Urinary bladder (tissue), 4 donors: ENCODE measurements at places on chromosomes 6 and 20.

- DNase-seq, result no peak
Observed at GRCh38 chr20:25360631-25361286, 29.9 kb downstream of the ABHD12 start.

- no peak for DNase-seq
Observed at GRCh38 chr6:108957221-108957620, 109.0 kb downstream of the ARMC2 start.

GRCh38 chr6:15755526-15755925 is 92.7 kb upstream of the DTNBP1 start:
- no peak for DNase-seq

DNA sequence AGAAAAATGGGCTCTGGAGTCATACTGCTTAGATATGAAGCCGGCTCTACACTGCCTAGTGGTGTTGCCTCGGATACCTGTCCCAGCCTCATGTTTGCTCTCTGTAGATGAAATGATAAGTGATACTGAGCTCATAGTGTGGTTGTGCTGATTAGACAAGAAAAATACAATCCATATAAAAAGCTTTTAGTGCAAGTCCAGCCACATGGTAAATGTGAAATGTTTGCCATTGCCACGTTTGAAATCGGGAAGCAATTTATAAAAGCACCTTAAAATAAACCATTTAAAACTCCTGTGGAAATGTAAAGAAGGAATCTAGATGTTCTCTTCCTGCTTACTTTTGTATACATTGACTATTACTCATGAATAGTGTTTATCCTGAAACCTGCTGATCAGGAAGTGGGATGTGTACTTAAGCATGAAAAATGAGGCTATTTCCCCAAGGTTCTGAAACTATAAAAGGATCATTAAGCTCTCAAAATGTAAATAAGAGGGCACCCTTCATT is 13.1 kb upstream of the PBOV1 start:
- peak; percentile 62 for DNase-seq

DNA sequence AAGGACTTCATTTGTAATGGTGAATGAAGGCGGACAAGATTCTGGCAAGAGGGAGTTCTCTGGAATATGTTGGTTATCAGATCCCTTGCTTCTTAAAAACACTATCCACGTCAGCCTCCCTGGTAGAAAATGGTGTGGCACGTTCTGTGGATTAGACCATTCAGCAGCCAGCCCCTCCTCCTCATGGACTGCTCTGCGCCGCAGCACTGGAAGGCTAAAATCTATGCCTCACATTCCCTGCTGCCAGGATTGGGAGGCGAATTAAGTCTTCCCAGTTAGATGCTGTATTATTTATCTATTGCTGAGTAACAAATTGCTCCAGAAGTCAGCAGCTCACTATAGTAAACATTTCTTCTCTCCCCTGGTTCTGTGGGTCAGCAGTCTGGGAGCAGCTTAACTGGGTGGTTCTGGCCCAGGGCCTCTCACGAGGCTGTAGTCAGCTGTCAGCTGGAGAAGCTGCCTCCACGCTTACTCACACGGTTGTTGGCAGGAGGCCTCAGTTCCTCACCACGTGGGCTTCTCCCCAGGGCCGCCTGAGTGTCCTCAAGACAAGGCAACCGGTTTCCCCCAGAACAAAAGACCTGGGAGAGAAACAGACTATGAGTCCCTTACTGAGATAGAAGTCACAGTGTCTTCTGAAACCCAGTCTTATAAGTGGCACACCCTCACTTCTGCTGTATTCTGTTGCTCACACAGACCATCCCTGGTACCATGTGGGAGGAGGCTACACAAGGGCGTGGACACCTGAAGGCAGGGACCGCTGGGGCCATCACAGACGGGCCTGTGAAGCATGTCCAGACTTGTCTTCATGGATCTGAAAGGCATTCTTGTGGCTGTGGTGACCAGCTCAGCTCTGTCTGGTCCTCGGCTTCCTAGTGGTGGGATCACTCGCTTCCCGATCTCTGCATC is 101.0 kb downstream of the NRN1 start:
- no peak for DNase-seq

DNA sequence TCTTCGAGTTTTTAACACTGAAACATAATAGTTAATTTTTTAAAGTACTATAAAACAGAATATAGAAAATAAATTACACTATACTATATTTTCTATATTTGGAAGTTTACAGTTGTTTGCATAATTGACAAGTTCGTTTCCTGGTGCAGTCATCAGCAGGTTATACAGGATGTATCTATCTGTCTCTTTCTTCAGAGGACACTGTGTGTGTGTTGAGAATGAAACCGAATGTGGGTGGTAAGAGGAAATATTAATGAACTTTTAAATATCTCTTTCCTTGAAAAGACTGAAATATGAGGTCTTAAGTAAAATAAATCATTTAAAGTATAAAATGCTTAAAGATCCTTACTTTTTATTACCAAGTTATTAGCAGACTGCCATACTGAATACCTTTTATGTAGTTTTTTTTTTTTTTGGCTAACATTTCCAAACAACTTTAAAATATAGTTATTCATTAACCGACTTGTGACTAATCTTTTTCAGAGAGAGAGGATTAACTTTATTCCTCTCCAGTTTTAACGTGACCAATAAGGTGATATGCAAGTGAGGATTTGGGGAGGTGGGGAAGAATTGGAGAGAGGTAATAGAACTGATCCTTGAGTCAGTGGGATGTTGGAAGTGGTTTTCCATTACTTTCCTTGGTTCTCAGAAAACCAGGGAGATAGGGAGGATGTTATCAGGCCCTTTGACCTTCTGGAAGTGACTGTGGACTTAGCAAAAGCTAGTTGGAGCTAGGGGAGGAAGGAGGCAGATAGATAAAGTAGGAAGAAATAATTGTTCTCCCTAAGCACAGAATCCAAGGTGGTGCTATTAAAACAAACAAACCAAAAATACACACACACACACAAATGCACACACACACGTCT is 380.0 kb upstream of the FLRT3 start:
- DNase-seq, result no peak

DNA sequence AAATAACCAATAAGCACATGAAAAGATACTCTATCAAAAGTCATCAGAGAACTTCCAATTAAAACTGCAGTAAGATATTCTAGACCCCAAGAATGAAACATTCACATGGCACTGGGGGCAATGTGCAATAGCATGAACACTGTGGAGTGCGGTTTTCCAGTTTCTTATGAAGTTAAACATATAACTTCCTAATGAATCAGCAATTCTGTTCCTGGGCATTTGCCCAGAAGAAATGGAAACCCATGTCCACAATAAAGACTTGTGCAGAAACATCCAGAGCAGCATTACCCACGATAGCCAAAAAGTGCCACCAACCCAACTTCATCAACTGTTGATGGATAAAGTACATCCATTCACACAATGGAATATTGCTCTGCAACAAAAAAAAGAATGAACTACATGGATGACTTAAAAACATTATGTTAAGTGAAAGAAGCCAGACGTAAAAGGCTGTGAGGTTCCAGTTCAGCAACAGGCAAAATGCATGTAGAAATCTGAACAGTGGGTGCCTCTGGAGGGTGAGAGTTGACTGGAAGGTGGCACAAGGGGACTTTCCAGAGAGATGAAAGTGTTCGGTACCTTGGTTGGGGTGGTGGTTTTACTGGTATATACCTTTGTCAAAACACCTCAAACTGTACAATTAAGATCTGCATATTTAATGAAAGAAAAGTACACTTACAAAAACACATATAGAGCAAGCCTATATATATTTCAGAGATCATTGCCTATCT is 207.2 kb upstream of the ECI2 start:
- DNase-seq, result no peak

GRCh38 chr6:110178626-110179405 is 654 bp downstream of the WASF1 start:
- no peak for DNase-seq

DNA sequence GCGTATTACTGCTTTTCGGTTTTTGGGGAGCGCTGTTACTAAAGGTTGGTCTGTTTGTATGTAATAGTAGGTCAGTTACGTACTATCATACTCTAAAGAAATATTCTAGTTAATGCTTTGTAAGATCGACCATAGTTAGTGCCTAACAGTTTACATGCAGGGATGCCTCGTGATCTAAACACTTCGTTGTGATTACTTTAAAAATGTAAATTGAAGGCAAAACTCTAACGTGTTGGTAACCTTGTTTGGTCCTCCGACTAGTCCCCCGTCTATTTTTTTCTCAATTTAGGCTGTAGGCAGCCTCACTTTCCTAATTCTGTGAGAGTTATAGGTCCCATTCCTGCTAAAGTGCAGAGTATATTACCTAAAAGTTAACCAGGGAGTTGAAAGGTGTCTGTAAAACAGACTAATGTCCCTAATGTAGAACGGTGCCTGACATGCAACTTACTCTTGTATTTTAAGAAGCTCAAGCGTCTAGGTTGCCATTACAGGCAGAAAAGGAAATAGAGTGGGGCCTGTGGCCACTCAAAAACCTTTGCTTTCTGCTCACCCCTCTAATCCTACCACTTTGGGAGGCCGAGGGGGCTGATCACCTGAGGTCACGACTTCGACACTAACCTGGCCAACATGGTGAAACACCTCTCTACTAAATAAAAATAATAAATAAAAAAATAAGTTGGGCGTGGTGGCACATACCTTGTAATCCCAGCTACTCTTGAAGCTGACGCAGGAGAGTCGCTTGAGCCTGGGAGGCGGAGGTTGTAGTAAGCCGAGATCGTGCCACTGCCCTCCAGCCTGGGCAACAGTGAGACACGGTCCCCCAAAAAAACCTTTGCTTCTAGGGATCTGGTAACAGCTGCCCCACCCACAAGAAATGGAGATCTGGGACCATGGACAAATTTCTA is 37.8 kb downstream of the HFE start:
- DNase-seq, result no peak

GRCh38 chr6:132414761-132415160 is 13.5 kb upstream of the MOXD1 start:
- DNase-seq, result no peak

- DNase-seq, result peak; percentile 71
Observed at GRCh38 chr20:17936761-17937732, 31.5 kb downstream of the SNX5 start.

- DNase-seq, result no peak
Observed at GRCh38 chr6:3929281-3929798, 80.2 kb downstream of the FAM50B start.

DNA sequence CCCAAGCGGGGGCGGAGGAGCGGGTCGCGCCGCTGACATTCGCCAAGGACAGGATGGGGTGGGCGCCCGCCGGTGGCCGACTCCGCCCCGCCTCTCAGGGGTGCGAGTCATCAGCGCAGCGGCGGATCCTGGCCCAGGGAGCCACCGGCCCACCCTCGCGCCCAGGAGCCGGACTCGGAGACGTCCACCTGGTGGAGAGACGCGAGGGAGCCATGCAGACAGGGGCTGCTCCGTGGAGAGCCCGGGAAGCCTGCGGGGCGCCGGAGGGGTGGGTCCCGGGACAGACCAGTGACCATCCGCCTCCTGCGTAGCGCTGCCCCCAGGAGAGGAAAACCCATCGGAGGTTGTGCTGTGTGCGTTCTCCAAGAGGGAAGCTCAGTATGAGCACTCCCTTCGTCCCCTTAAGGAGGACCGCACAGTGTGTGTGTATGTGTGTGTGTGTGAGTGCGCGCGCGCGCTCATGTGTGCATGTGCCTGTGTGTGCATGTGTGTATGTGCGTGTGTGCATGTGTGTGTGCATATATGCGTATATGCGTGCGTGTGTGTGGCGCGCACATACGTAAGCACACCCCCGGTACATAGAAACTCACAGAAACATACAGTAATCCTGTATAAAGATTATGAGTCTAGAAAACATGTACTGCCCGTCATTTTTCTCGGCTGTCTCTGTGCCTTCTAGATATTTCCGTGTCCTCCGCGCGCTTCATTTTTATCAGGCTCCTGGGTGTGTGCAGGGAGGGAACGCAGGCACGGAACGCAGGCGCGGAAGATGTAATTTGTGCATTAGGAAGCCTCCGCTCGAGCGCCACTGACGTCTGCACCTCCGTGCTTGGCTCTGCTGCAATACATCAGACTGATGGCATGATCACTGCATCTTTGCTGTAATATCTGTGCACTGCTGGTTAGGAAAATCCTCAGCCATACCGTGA is 158.9 kb downstream of the TBXT start:
- no peak for DNase-seq

- no peak for DNase-seq
Observed at GRCh38 chr6:138555421-138555988, 56.2 kb upstream of the NHSL1 start.

GRCh38 chr20:24746351-24746685 is 202.8 kb upstream of the CST7 start:
- DNase-seq, result peak; percentile 18

DNA sequence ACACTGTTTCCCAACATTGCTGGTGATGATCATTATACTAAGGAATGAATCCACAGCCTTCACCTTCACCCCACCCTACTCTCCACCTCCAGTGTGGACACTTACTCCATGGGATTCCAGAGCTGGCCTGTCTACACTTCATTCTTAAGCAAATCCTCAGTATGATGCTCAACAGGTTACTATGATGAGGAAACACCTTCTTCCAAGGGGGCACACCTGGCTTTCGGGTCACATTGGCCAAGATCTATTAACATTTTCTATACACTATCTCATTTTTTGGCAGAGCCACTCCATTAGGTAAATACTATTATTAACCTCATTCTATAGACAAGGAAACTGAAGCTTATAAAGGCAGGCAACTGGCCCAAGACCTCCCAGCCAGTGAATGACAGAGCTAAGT is 8.0 kb upstream of the EPPIN start:
- DNase-seq, result no peak

DNA sequence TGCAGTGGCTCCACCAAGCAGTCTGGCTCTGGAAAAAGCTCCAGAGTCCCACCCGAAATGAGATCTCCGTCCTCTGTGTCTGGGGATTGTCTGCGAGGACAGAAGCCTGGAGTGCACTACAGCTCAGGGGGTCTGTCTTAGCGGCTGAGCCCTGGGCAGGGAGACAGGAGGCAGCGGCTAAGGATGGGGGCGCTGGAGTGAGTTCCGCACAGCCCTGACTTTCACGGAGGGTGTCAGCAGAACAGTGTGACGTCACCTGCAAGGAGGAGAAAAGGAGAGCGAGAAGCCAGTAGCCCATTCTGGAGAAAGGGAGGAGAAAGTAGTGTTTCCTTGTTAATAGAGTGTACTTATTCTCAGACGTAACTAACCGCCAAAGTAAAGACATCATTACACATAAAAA is 97.6 kb downstream of the FAM50B start:
- DNase-seq, result no peak

DNA sequence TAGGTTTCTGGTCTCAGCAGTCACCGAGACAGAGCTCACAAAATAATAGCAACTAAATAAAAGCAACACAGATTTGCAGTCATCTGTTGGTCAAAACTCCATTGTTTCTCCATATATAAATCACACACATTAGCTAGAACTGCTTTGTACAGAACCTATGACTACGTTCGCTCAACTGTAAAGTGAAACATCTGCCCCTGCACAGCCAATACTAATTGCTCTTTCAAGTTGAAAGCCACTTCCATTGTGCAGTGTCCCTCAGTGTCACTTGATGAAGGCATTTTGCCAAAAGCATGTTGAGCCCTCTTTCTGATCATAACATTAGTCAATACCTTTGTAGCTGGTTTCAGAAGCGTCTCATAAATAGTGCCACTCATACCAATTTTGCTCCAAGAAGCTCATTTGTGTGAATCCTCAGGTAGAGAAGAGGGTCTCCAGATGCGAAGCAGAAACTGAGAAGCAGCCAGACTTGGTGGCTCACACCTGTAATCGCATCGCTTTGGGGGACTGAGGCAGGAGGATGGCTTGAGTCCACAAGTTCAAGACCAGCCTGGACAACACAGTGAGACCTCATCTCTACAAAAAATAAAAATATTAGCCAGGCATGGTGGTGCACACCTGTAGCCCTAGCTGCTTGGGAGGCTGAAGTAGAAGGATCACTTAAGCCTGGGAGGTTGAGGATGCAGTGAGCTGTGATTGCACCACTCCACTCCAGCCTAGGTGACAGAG is 68.9 kb downstream of the PERP start:
- DNase-seq, result no peak
